Thoracic aorta endothelial cell (primary cell): ENCODE measurements at places on chromosomes 12 and 14. TPM values are rescaled to one million over a fixed set of nuclear protein-coding genes. Genes with fewer than 3 reads are reported as not detected.

The ESRRB gene
- total RNA-seq: under 0.01 TPM in 1 of 2 replicates, not detected in the other

The KLHL33 gene
- not detected in 2 replicates for total RNA-seq

The ATXN3 gene
- total RNA-seq: 32.4 and 37.3 TPM in 2 replicates

The REM2 gene
- 0.13 TPM in 1 of 2 replicates, not detected in the other for total RNA-seq
